ENCODE measurements at places on chromosomes 4 and X. TPM values are rescaled to one million over a fixed set of nuclear protein-coding genes. Genes with fewer than 3 reads are reported as not detected.

CDKL5 gene
- total RNA-seq, result 17.2 TPM

PPEF2 gene
- not detected for total RNA-seq

POF1B gene
- 0.70 TPM for total RNA-seq

NAA11 gene
- total RNA-seq, result not detected

MAGEA2B gene
- total RNA-seq, result not detected

KLKB1 gene
- total RNA-seq, result 0.82 TPM

HSFX4 gene
- not detected for total RNA-seq

VCX gene
- total RNA-seq, result not detected

CT45A5 gene
- total RNA-seq, result not detected

FAM90A26 gene
- not detected for total RNA-seq

CHST7 gene
- total RNA-seq, result 8.5 TPM

ARMCX1 gene
- 43.8 TPM for total RNA-seq

TEX11 gene
- total RNA-seq, result not detected

GATA1 gene
- total RNA-seq, result 0.58 TPM

TMEM185A gene
- total RNA-seq, result 35.7 TPM

MGARP gene
- 0.12 TPM for total RNA-seq

NOX1 gene
- total RNA-seq, result not detected

RTL9 gene
- 0.18 TPM for total RNA-seq

CT83 gene
- not detected for total RNA-seq

SERTM2 gene
- total RNA-seq, result 1.3 TPM

CCKAR gene
- 0.12 TPM for total RNA-seq

OR13H1 gene
- total RNA-seq, result not detected

GDPD2 gene
- 0.58 TPM for total RNA-seq

KLHL4 gene
- total RNA-seq, result 4.9 TPM

PARM1 gene
- total RNA-seq, result 34.2 TPM

PABPC1L2A gene
- total RNA-seq, result not detected

UXT gene
- 72.4 TPM for total RNA-seq

SORBS2 gene
- 61.0 TPM for total RNA-seq

MAGEE1 gene
- total RNA-seq, result 5.0 TPM

ZNF711 gene
- 30.1 TPM for total RNA-seq

RAB9B gene
- total RNA-seq, result 5.6 TPM

ALAS2 gene
- total RNA-seq, result 197 TPM

CFI gene
- 97.7 TPM for total RNA-seq

DCX gene
- total RNA-seq, result 2.7 TPM
